ENCODE measurements at places on chromosomes 11 and 22.

GRCh38 chr22:46062971-46063631 is 86.1 kb upstream of the WNT7B start:
- DNase-seq = no peak

- DNase-seq = no peak
These were observed 543 bp upstream of the AP2A2 start for GRCh38 chr11:925158-925495.

DNA sequence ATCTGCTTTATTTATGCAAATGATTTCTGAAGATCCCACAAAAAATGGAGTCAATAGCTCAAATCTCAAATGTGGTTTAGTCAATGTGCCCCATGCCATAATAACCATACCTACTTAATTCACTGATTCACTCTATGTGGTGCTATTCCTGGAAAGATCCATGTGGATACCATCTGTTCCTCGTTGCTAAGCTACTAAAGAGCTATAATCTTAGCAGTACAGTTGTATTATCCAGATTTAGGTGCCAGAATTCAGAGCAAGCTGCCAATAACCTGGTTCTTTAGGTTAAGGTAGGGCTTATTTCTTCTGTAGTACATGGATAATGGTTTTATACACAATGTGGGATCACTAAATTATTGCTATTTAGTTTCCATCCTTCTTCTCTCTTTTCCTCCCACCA is 974.7 kb upstream of the CCDC90B start:
- no peak for DNase-seq

DNA sequence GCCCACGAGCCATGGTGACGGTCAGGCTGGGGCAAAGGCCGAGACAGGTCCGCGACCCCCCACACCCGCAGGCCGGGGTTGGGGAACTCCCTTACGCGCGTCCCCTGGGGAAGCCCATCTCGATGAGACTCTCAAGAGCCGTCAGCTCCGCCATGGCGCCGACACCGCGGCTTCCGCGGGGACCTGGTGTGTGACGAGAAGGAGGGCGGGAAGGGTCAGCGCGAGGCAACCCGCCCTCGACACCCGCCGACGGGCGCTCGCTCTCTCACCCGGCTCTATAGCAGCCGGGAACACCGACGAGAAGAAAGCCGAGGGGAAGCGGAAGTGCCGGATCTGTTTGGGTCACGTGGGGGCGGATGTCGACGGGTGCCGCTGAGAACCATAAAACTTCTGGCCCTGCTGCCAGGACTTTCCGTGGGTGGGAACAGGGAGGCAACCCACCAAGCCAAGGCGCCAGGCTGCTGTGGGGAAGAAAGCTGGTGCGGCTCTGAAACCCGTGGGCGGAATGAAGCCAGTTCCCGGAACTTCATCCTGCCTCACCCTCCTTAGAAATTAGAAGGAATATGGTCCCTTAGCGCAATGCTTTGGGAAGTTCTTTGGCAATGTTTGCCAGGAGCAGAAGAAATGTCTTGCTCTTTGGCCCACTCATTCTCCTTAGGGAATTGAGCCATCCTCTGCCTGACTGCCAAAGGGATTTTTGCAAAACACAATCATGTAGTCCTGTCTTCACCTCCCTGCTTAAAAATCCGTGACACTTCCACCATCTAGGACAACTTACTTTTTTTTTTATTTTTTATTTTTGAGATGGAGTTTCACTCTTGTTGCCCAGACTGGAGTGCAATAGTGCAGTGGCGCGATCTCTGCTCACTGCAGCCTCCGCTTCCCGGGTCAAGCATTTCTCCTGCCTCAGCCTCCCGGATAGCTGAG is at the start of gene UBXN1:
UBXN1 (minus strand) TSS at position 304 of the 927 bp plus-strand sequence; CDS start at position 154, 150 bp downstream.
- DNase-seq = peak; percentile 98

- DNase-seq = no peak
These were observed 80.7 kb downstream of the JRKL start for GRCh38 chr11:96470521-96470920.

DNA sequence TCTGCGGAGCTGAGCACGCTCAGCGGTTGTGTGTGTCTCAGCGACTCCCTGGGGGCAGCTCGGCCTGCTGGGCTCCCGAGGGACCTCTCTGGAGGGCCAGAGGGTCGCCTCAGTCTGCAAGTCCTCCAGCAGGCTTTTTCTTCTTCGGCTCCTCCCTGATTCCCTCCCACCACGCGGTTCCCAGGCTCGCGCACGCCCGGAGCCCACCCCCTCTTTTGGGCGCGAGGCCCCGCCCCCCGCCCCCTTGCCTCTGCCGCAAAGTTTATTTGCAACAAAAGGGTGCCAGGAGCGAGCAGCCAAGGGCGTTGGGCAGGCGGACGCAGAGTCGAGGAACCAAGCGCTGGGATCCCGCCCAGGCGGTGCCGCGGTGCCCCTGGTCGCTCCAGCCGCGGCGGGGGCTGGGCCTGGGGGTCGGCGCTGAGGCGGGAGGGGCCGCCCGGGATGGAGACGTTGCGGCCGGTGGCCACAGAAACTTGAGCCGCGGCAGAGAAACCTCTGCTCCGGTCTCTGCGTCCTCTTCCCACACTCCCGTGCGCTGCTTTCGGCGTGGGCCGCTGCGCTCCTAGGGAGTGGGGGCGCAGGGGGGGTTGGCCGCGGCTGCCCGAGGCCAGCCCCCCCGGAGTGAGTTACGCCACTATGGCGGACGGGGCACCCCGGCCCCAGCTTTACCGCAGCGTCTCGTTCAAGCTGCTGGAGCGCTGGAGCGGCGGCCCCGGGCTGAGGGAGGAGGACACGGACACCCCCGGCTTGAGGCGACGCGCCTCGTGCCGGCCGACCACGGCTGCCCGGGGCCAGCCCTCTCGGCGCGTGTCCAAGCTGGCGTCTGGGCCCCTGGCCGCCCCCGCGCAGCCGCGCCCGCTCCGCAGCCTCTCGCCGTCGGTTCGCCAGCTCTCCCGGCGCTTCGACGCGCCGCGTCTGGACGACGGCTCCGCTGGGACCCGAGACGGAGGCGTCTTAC is at the start of gene ARHGEF17:
ARHGEF17 (plus strand) TSS at position 274 of the 958 bp plus-strand sequence; CDS start at position 637, 363 bp downstream.
- no peak for DNase-seq

DNA sequence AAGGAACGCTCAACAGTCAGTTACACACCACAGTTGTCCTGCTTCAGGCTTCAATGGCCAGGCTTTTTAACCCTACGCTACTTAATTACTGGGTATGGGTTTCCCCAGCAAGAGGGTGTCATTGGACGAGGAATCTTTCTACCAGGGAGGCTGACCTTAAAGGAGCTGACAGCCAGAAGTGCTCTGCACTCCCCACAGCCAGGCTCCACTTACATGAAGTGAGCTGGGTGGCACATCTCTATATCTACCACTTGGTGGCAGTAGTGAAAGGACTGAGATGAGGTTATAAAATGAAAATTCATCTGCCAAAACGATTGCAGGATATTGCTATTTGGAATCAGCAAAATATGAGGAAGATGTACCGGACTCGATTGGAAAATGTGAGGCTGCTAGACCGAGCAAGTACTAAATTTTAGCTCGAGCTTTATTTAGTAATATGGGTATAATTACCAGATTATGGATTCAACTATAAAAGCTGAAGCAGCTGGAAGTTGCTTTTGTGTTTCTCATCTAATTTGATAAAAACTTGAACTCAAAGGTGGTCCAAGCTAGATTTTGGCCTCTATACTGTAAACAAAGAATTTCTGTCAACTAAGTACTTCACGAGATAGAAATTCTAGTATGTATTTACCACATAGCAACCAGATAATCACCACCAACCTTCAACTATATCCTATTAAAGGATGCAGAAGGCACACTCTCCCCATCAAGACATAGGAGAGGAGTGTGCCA is 53.9 kb upstream of the CEP126 start:
- DNase-seq = no peak
